ENCODE measurements at places on chromosomes 4 and X. TPM values are rescaled to one million over a fixed set of nuclear protein-coding genes. Genes with fewer than 3 reads are reported as not detected.

- no peaks in the 10 kb centered on the region for H3K36me3 ChIP-seq
- no peak overlapping the region for H3K27ac ChIP-seq
- no peak overlapping the region for H3K4me3 ChIP-seq
- H3K4me1 ChIP-seq: no peaks in the 10 kb centered on the region
These were observed 11.4 kb upstream of the ARSJ start for GRCh38 chr4:113990886-113991285.

DNA sequence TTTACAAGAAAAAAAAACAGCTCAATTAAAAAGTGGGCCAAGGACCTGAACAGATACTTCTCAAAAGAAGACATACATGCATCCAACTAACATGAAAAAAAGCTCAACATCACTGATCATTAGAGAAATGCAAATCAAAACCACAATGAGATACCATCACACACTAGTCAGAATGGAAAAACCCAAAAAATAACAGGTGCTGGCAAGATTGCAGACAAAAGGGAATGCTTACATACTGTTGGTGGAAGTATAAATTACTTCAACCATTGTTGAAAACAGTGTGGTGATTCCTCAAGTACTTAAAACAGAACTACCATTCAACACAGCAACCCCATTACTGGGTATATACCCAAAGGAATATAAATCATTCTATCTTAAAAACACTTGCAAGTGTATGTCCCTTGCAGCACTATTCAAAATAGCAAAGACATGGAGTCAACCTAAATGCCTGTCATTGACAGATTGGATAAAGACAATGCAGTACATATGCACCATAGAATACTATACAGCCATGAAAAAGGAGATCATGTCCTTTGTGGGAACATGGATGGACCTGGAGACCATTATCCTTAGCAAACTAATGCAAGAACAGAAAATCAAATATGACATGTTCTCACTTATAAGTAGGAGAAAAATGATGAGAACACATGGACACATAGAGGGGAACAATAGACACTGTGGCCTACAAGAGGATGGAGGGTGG is 97.6 kb downstream of the RAB28 start:
- H3K4me3 ChIP-seq: no peak overlapping the region
- no peak overlapping the region for H3K27ac ChIP-seq
- H3K4me1 ChIP-seq: peaks cover 18% of the 10 kb centered on the region
- no peak for DNase-seq
- no peaks in the 10 kb centered on the region for H3K27me3 ChIP-seq
- no peaks in the 10 kb centered on the region for H3K36me3 ChIP-seq

DNA sequence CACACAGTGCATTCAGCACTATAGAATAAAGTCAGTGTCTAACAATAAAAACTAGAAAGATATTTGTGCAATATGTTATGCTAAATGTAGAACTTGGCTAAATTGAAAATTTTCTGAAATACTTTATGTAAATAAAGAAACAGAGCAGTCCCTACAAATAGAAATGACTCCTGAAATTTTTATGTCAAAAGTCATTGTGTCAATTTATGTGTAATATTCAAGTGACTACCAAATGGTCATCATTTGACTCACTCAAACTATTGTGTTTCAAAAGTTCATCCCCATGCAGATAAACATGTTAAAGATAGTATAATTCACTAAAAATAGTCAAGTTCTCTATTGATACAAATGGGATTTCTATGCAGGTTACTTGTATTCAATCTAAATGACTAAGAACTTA is 17.9 kb downstream of the LRBA start:
- H3K4me1 ChIP-seq: no peaks in the 10 kb centered on the region
- H3K27ac ChIP-seq: no peak overlapping the region
- no peak for DNase-seq
- no peaks in the 10 kb centered on the region for H3K27me3 ChIP-seq
- H3K36me3 ChIP-seq: no peaks in the 10 kb centered on the region
- no peak overlapping the region for H3K4me3 ChIP-seq

GRCh38 chr4:152983774-152984411 is 47.8 kb downstream of the FHDC1 start:
- no peak overlapping the region for H3K4me3 ChIP-seq
- no peaks in the 10 kb centered on the region for H3K4me1 ChIP-seq
- DNase-seq: no peak
- H3K27ac ChIP-seq: no peak overlapping the region

GRCh38 chrX:23849241-23849640 is 58.5 kb downstream of the APOO start:
- DNase-seq: no peak
- no peaks in the 10 kb centered on the region for H3K36me3 ChIP-seq
- no peak overlapping the region for H3K27ac ChIP-seq
- no peak overlapping the region for H3K4me3 ChIP-seq
- H3K27me3 ChIP-seq: no peaks in the 10 kb centered on the region

DNA sequence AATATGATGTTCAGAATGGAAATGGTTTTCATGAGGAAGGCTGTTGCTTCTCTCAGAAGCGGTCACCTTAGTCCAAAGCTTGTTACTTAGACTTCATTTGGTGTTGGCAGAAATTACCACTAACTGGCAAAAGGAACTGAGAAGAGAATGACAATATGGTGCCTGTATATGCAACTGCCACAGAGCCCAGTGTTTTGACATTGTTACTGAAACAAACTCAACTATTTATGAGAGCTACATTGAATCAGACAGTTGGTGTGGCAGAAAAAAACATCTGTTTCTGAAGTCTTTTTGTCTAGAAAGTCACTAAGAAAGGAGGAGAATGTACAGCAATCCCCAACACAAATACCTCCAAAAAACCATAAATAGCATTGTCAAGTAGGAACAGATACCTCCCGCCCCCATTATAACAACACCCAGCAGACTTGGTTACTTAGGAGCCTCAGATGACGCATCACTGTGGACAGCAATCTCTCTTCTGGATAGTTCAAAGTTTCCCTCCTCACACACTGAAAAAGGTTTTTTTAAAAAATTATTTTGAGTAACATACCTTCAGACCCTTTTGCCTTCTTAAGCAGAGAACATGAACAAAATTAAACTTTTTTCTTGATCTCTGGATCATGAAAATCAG is 92.2 kb downstream of the MAML3 start:
- H3K27me3 ChIP-seq: no peaks in the 10 kb centered on the region
- no peak for DNase-seq
- no peak overlapping the region for H3K4me3 ChIP-seq
- no peaks in the 10 kb centered on the region for H3K36me3 ChIP-seq
- peaks cover 10% of the 10 kb centered on the region for H3K4me1 ChIP-seq

Gene REPS2
- total RNA-seq: 7.6 TPM

Gene ZNF595
- total RNA-seq: 6.0 TPM

Gene NAT8L
- 0.52 TPM for total RNA-seq

DNA sequence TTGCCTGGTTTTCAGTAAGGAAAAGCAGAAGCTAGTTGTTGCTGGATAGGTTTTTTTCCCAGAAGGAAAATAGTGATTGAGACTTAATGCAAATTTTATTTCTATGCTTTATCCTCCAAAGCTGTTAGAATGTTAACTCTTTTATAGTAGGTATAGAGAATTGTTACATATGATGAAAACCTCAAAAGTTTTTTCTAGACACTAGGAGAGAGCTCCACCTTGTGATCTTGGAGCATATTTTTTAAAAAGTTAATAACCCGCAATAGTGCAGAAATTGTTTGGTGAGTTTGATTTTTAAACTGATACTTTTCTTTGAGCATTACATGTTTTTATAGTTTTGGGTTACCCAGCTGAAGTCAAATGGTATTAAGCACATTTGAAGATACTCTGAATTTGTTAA is 56.5 kb downstream of the STAG2 start:
- DNase-seq: no peak
- no peak overlapping the region for H3K4me3 ChIP-seq
- H3K27ac ChIP-seq: no peak overlapping the region
- no peaks in the 10 kb centered on the region for H3K36me3 ChIP-seq

DNA sequence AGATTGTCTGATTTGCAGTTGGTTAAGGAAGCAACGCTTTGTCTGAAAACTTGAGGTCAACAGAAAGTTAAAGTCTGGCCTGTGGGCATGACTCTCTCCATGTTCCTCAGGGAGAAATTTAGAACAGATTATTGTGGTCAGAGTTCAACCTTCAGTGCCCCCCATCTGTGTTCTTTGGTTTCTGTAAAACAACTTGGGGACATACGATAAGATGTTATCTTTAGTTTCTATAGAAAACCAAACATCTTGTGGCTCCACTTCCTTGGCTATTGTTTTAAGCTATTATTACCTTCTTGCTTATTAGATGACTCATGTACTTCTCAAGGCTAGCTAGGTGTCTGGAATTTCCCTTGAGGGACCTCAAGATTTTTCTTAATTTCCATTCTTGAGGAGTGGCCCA is 507.7 kb downstream of the PDHA2 start:
- no peak overlapping the region for H3K4me3 ChIP-seq
- no peak overlapping the region for H3K27ac ChIP-seq
- no peak for DNase-seq
- H3K27me3 ChIP-seq: no peaks in the 10 kb centered on the region
- no peaks in the 10 kb centered on the region for H3K4me1 ChIP-seq

Gene ODAPH
- not detected for total RNA-seq

Gene SAGE1
- not detected for total RNA-seq

Gene CCDC120
- total RNA-seq: 1.6 TPM

- no peaks in the 10 kb centered on the region for H3K27me3 ChIP-seq
- peaks cover 14% of the 10 kb centered on the region for H3K4me1 ChIP-seq
- no peaks in the 10 kb centered on the region for H3K36me3 ChIP-seq
These were observed 65.6 kb downstream of the CDKL5 start for GRCh38 chrX:18490806-18491555.

DNA sequence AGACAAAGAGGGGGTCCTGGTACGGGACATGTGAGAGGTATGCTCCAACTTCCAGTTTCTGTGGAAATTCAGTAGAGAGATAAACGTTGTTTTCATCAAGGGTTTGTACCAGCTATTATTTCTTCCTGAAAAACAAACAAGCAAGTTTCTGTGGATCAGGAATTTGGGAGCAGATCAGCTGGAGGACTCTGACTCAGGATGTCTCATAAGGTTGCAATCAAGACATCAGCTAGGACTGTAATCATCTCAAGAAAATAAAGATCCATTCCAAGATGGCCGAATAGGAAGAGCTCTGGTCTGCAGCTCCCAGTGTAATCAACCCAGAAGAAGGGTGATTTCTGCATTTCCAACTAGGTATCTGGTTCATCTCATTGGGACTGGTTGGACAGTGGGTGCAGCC is 23.5 kb upstream of the NFKB1 start:
- H3K27me3 ChIP-seq: no peaks in the 10 kb centered on the region
- DNase-seq: no peak
- H3K36me3 ChIP-seq: no peaks in the 10 kb centered on the region
- H3K27ac ChIP-seq: no peak overlapping the region
- no peaks in the 10 kb centered on the region for H3K4me1 ChIP-seq

Gene MAGEA2
- total RNA-seq: not detected

DNA sequence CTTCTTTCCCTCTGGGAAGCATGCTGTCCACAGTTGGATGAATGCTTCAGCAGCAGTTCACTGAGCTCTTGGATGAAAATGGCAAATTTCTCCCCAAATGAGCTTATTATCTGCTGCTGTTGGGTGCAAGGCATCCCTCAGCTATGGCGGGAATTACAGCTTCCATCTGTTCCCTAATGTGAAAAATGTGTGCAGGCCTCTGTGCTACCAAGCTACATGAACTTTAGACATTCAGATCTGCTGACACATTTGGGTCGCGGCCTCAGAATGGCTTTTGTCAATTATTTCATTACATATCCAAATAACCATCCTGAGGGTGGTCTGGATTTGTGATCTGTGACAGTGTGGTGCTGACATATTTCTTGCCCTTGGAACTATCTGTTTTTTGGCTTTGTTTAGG is 119.5 kb upstream of the SCML1 start:
- no peaks in the 10 kb centered on the region for H3K36me3 ChIP-seq
- no peak overlapping the region for H3K4me3 ChIP-seq
- no peak for DNase-seq
- H3K27ac ChIP-seq: no peak overlapping the region
- H3K27me3 ChIP-seq: no peaks in the 10 kb centered on the region

GRCh38 chr4:98482847-98483806 is 175.3 kb downstream of the TSPAN5 start:
- no peak overlapping the region for H3K4me3 ChIP-seq
- DNase-seq: no peak
- H3K4me1 ChIP-seq: no peaks in the 10 kb centered on the region
- H3K27ac ChIP-seq: no peak overlapping the region

Data from left ventricle myocardium inferior (tissue), 1 donor.